HT-29 (cell line): ENCODE measurements at places on chromosomes 11 and 22. TPM values are rescaled to one million over a fixed set of nuclear protein-coding genes. Genes with fewer than 3 reads are reported as not detected.

DNA sequence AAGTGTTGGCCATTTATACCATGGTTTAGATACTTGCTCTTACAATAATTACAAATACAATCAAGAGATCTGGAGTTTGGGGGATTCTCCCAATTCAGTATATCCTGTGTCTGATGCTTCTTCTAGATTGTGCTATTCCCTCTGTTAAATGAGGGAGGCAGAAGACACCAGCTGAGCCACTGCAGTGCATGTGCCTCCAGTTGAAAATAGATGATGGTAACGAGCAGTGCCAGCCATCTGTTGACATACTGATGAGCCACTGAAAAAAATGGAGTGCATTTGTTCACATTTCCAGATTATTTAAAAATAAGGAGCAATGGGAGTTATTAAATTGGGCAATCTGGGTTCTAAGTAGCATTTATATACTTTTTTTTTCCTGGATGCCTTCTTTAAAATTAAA is 1428.0 kb upstream of the TENM4 start:
- no peak for DNase-seq

DNA sequence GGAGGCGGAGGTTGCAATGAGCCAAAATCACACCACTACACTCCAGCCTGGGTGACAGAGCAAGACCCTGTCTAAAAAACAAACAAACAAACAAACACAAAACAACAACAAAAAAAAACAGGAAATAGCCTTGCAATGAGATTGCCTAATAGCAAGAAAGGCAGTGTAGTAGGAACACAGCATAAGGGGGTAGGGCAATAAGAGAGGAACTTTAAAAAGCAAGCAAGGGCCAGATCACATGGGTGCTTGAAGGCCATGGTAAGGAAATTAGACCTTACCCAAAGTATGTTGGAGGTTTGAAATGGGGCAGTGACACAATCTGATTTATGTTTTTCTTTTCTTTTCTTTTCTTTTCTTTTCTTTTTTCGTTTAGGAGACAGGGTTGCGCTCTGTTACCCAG is 34.7 kb upstream of the NRIP3 start:
- no peak for DNase-seq

DNA sequence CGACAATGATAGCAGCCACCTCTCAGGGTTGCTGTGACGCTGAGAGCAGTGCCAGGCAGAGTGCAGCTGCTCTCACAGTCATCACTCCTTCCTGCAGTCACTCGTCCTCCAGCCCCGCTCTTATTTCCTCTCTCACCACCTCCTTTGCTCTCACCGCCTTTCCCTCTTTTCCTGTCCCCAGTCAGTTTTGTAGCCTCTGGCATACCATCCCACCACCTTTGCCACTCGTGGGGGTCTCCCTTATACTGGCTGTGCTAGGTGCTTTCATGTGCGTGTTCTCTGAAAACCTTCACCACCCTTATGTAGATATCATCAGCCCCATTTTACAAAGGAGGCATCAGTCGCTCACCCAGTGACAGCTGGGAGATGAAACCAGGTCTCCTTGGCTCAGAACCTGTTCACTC is 19.3 kb upstream of the ST3GAL4 start:
- DNase-seq, result no peak

- no peak for DNase-seq
These were observed 99.0 kb downstream of the LARGE1 start for GRCh38 chr22:33821290-33821689.

- DNase-seq, result peak; percentile 37
These were observed 38.0 kb upstream of the TBCEL start for GRCh38 chr11:120985718-120986569.

DNA sequence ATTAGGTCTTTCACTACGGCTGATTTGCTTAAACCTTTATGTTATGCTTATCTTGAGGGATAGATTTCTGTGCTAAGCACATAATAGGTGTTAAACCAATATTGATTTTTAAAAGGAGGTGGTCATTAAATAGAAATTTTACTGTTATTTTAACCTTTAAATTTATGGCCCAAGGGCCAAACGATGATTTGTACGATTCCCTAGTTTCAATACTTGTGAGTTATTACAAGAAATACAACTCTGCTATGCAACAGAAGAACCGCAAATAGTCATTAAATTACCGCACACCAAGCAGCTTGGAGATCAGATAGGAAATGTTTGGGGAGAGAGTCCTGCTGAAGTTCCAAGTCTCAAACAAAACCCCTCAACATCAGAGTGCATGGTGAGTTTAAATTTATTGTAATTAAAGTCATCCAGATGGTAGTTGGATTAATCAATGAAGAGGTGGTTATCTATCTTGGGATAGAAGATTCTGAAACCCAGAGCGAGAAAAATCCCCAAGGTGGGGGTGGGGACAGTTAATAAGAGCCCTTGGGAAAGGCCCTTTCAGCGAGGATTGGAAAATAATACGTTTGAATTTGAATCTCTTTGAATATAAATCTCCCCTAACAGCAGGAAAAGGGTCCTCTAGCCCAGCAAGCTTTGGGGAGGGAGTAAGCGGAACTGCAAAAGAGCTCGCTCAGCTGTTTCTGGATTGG is 805 bp upstream of the QSER1 start:
- DNase-seq, result peak; percentile 64

- DNase-seq, result no peak
These were observed 33.4 kb downstream of the HTR3A start for GRCh38 chr11:114008331-114008730.

GRCh38 chr11:59560290-59560701 is 49.0 kb downstream of the OR4D9 start:
- peak; percentile 97 for DNase-seq

DNA sequence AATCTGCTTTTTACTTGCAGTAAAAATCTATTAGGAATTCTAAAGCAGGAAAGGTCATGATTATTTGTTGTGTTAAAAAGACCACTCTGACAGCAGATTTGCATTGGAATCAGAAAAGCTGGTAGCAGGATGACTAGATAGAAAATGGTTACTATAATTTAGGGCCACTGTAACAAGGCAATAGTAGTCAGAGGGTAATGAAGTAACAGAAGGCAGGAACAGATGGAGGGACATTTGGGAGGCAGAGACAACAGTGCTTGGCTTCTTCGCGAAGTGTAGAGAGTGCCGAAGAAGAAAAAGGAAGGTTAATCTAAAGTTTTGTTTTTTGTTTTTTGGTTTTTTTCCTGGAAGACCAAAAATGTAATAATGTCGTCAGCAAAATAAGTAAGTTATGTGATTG is 129.8 kb upstream of the SLC5A12 start:
- DNase-seq, result no peak

DNA sequence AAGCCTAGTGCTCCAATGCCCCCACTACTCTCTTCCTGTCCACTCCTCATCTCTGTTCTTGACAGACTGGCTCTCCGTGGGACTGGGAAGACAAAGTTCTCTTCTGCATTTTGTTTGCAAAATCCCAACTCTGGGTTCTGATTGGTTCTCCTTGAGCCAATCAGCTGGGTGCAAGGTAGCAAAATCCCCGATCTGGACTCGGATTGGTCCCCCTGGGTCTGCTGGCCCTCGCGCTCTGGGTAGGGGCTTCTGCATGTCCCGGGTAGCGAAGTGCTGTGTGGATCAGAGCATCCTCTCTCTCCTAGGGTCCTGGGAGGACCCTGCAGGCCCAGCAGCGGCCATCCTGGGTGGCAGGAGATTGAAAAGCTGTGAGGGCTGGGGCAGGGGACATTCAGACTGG is 22.3 kb upstream of the A4GALT start:
- DNase-seq, result no peak

- DNase-seq, result no peak
These were observed 29.3 kb upstream of the TCF20 start for GRCh38 chr22:42299586-42300258.

- DNase-seq, result no peak
These were observed 10.7 kb upstream of the TXN2 start for GRCh38 chr22:36492109-36492508.

- no peak for DNase-seq
These were observed 20.2 kb downstream of the SPATA19 start for GRCh38 chr11:133825156-133825555.

DNA sequence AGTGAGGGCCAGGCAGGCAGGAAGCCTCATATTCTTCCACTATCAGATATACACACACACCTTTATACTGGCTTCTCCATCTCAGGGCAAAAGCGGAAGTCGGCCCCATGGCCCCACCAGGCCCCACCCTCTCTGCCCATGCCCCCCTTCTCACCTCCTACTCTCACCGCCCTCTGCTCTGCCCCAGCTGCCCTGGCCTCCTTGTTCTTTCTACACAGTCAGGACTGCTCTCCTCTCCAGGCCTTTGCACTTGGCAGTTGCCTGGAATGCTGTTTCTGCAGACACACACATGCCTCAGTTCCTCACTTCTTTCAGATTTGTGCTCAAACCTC is 25.3 kb downstream of the OTOG start:
- no peak for DNase-seq

DNA sequence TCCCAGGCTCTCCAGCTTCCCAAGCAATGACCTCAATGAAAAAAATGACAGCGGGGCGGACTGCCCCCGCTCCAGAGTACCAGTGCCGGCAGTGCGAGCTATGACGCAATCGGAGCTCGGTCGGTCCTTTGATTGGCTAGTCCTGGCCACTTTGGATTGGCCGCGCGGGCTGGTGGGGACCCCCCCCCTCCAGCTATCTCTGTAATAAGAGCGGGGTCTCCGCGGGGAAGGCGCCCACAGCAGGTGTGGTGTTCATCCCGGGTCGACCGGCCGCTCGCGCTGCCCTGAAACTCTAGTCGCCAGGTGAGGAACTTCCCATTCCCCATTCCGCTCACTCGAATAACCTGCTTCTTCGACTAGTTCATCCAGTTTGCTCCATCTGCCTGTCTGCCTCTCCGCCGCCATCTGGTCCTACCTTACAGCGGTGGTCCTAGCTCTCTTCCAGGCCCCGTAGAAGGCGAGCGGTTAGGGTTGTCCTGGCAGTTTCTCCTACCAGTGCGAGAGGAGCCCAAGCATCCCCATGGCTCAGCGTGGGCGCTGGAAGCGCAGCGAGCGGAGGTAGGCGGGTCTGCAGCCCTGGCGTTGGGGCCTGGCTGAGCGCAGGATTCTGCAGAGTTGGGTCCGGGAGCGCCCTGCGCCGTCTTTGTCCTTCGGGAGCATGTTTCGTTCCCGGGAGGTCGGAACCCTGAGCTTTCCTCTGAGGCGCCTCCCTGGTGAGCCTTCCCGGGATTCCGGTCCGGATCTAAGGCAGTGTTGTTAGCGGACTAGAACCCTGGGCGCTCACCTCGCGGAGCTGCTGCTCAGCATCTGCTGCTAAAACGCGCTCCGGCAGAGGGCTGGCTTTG is at the start of gene CALCB:
TSS of gene CALCB (plus strand) at position 233 of the 845 bp plus-strand sequence. CDS start 1,126 bp downstream, outside the sequence.
- no peak for DNase-seq

DNA sequence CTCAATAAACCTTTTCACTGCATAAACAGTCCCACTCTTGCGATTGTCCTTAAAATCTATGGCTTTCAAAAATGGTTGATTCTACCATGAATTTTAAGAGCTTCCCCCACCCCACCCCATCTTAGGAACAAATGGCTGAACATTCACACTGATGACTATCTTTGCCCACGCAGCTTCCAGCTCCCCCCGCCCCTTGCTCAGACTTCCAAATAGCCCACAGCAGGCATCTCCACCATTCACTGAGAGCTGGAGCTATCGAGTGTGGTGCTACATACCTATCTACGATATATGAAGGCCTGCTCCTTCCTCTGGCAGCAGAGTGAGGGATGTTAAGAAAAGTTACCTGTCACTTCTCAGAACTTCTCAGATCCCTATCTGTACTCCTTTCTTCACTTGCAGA is 26.7 kb downstream of the EIF3F start:
- DNase-seq, result no peak

DNA sequence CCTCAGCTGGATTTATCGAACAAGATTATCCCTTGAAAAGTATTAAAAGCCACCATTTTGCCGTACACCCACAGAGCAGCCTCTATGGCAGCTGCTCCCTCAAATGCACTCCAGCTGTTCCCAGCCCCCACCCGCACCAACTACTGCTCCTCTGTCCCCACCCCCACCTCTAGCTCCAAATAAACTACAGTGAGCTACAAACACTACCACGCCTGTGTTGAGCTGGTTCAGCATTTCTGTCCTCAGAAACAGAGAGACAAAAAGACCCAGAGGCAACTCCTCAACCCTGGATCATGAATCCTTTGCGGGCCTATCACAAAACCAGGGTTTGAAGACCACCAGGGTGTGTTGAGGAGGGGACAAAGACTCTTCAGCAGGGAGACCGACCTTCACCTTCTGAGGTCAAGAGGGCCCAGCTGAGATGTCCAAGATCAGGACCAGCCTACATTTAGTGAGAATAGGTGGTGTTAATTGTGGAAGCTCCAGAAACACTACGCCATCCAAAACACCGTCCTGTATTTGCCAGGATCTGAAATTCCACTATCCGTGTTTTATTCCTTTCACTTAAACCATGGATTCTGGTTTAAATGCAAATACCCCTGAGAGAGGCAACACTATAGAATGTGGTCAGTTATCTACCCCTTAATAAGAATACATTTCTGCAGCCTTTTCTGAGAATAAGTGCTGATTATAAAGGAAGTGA is 195.9 kb downstream of the DSCAML1 start:
- no peak for DNase-seq

DNA sequence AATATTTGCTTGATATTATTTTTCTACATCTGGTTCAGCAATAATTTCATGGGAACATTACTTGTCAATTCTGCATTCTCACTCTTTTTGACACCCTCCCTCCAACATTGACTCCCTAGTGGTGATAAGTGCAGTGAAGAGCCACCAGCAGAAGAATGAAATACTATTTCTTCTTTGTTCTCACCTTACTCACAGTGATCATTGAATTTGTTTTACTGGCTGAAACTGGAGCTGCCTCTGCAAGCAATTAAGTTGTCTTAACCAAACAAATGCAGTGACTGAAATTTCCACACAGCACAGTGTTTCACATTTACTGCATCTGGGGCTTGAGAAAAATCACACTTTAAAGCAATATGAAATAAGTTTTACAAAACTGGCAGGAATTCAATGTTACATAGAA is 189.8 kb downstream of the JRKL start:
- no peak for DNase-seq

The CHRM1 gene
- total RNA-seq, result 0.18 TPM in 1 of 2 replicates, not detected in the other

The LDHAL6A gene
- not detected in 2 replicates for total RNA-seq

The TEX54 gene
- total RNA-seq, result 0.61 TPM in 1 of 2 replicates, not detected in the other

The LDLRAD3 gene
- 1.1 and 3.3 TPM in 2 replicates for total RNA-seq

The APOA5 gene
- total RNA-seq, result not detected in 2 replicates

The SMPD1 gene
- 3.1 and 4.4 TPM in 2 replicates for total RNA-seq

The SCGB1A1 gene
- not detected in 2 replicates for total RNA-seq

The GVQW3 gene
- total RNA-seq, result 1.8 and 2.1 TPM in 2 replicates
